Left renal cortex interstitium (tissue), 4 donors: ENCODE measurements at places on chromosomes 4 and X. TPM values are rescaled to one million over a fixed set of nuclear protein-coding genes. Genes with fewer than 3 reads are reported as not detected.

Gene TBC1D8B
- 5.5 TPM for polyA plus RNA-seq

Gene APLN
- polyA plus RNA-seq, result 8.6 TPM

Gene FGFBP1
- not detected for polyA plus RNA-seq

Gene MAGEC1
- not detected for polyA plus RNA-seq

Gene STPG2
- 0.43 TPM for polyA plus RNA-seq

Gene RGS12
- 58.7 TPM for polyA plus RNA-seq

Gene HSD17B13
- 0.11 TPM for polyA plus RNA-seq

- DNase-seq, result no peak
Measured at GRCh38 chrX:9183481-9183880, 149.6 kb upstream of the FAM9B start.

DNA sequence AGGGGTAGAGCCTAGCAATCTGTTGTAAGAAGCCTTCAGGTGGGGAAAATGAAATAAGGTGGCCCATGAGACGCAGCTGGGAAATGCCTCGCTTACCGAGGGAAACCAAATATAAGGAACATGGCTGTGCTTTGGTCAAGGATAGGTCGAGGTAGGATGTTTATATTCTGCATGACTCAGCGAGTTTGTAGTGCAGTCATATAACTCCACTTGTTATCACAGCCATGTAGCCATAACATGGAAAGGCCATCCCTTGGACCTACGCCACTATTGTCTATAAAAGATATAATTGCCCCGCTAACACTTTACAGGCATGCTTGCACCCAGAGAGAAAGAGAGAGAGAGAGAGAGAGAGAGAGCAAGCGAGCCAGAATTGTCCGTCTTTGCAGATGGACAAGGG is 80.9 kb upstream of the GLRA2 start:
- DNase-seq, result no peak

DNA sequence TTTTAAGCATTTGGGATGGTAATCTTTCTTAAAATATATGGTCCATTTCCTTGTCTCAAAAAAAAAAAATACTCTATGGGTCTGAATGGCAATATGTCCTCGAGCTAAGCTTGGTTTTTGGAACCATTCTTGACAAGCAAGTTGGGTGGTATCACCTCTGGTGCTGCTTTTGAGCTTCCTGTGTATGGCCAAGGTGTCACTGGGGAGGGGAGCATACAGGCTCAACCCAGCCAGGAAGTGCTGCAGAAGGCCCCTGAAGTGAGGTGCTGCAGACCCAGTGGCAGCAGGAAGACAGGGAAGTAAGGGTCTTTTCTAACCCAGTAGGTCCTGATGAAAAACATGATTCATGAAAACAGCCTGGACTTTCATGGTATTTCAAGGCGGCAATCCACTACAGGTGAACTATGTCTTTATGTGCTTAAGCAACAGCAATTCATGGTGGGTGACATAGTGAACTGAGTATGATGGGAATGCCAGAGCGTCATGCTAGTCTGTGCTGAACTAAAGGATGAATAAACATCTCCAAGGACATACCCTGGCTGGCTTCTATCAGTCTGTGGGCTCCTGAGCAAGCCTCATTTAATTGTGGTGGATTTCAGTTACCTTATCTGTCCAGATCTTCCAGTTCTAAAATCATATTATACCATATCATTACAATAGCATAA is 15.1 kb downstream of the TRAPPC2 start:
- DNase-seq, result no peak

GRCh38 chr4:14348506-14348905 is 653.8 kb upstream of the CPEB2 start:
- no peak for DNase-seq

- no peak for DNase-seq
Measured at GRCh38 chrX:12580548-12580947, 210.7 kb upstream of the PRPS2 start.

- no peak for DNase-seq
Measured at GRCh38 chrX:102892103-102892502, 45.0 kb upstream of the RAB40AL start.

- DNase-seq, result no peak
Measured at GRCh38 chr4:150591406-150591805, 9.5 kb downstream of the MAB21L2 start.
